NCI-H526 treated with DMSO at 0.1 percent for 48 hours (cell line): ENCODE measurements at places on chromosomes 12 and 14.

GRCh38 chr12:102144221-102144620 lies 24.2 kb downstream of the PARPBP start:
- DNase-seq, result no peak

- peak; percentile 88 for DNase-seq
Observed at GRCh38 chr14:89417091-89417464, at the start of gene FOXN3. Gene FOXN3, minus strand, starts transcription at chr14:89417233. Its CDS starts 4,757 bp downstream, at chr14:89412476.

DNA sequence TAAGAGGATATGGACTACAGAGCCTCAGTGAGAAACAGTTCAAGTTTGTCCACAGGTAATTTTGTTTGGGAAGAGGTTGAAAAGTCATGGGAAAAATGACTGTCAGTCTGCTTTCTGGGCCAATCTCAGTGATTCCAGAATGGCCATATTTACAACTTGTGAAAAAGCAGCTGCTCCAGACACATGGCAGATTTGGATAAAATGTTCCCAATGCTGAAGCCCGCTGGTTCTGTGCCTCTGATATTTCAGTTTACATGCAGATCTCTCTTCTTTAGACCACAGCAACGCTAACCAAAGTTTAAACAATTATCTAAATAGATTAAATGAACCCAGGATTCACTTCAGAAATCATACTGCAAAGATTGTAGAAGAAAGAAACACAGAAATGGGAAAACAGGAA lies 222.8 kb downstream of the SOX5 start:
- no peak for DNase-seq

GRCh38 chr12:52975204-52975603 lies 26.3 kb downstream of the KRT18 start:
- no peak for DNase-seq

GRCh38 chr12:96743606-96744005 lies 163.5 kb upstream of the NEDD1 start:
- no peak for DNase-seq

DNA sequence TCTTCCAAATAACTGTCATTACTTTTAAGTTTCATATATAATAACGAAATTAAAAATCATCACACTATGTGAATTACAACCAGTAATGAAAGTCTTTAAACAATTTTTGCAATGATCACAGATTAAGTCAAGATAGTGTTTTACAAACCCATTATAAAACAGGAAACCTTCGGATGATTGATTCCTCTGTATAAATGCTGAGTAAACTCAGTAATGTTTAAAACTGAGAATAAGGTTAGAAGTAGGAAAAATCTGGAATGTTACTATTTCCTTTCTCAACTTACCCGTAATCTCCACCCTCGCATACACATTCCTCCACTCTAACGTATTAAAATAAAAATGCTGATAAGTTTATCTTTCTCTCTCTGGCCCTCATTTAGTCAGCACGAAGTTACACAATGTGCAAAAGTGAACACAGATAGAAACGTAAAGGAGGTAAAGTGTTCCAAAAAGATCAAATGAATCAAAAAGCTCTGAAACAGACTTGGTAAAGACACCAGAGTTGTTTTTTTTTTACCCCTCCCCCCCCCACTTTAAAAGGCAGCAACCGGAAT lies 1.6 kb downstream of the ZFC3H1 start:
- no peak for DNase-seq

DNA sequence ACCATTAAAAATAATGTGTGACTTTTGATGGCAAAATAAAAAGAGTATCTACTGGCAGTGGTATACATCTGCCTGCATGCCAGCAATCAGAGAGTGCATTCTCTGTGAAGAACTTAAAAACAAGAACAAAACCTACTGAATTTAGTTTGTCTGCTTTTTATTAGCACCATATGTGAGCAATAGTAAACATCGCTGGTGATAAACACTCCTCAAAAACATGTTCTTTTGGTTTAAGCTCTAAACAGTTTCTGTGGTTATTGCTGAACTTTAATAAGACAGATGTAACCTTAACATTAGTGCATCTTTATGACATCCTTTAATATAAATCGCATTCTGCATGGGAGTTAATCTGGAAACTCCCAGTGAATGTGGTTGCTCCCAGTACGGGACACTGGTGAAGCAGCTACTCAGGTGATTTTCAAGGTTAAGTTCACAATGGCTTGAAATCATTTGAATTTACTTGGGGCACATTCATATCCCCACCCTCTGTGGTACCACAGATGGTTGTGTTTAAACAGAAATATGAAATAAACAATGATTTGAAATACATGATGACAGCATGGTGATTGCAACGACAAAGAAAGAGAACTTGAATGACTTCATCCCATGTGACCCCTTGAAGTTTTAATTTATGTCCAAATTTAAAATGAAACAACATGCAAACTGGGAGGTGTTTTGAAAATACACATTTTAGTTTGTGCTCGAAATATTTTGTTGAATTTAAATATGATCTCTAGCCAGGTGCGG lies 285.9 kb downstream of the FOXN3 start:
- DNase-seq, result no peak
